ENCODE measurements at places on chromosomes 12 and 14. TPM values are rescaled to one million over a fixed set of nuclear protein-coding genes. Genes with fewer than 3 reads are reported as not detected.

Gene KSR2
- 0.51 TPM for total RNA-seq

Gene PTPN6
- total RNA-seq = 38.2 TPM

Gene KHNYN
- 60.2 TPM for total RNA-seq

Gene HOXC6
- total RNA-seq = 0.46 TPM

DNA sequence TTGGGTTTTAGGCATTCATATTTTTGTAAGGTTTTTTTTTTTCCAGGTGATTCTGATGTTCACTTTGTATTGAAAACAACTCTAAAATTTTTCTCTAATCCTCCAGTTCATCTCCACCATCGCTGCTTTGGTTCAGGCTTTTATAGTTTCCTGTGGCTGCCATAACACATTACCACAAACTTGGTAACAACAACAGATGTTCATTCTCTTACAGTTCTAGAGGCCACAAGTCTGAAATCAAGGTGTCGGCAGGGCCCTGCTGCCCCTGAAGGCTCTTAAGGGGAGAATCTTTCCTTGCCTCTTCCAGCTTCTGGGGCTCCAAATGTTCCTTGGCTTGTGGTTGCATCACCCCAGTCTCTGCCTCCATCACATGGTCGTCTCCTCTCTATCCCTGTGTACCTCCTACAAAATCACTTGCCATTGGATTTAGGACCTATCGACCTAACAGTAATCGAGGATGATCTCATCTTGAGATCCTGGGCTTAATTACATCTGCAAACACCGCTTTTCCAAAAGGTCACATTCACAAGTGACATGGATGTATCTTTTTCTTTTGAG lies 55.2 kb downstream of the PELI2 start:
- no peaks in the 10 kb centered on the region for H3K27me3 ChIP-seq
- no peak overlapping the region for H3K4me3 ChIP-seq
- H3K27ac ChIP-seq = no peak overlapping the region
- no peak for DNase-seq
- no peaks in the 10 kb centered on the region for H3K4me1 ChIP-seq

- no peaks in the 10 kb centered on the region for H3K27me3 ChIP-seq
- DNase-seq = no peak
- H3K36me3 ChIP-seq = no peaks in the 10 kb centered on the region
- H3K4me3 ChIP-seq = no peak overlapping the region
- H3K27ac ChIP-seq = no peak overlapping the region
Measured at GRCh38 chr12:2460051-2460670, 334.6 kb upstream of the FKBP4 start.
